ENCODE measurements at places on chromosomes 2 and 18. TPM values are rescaled to one million over a fixed set of nuclear protein-coding genes. Genes with fewer than 3 reads are reported as not detected.

DNA sequence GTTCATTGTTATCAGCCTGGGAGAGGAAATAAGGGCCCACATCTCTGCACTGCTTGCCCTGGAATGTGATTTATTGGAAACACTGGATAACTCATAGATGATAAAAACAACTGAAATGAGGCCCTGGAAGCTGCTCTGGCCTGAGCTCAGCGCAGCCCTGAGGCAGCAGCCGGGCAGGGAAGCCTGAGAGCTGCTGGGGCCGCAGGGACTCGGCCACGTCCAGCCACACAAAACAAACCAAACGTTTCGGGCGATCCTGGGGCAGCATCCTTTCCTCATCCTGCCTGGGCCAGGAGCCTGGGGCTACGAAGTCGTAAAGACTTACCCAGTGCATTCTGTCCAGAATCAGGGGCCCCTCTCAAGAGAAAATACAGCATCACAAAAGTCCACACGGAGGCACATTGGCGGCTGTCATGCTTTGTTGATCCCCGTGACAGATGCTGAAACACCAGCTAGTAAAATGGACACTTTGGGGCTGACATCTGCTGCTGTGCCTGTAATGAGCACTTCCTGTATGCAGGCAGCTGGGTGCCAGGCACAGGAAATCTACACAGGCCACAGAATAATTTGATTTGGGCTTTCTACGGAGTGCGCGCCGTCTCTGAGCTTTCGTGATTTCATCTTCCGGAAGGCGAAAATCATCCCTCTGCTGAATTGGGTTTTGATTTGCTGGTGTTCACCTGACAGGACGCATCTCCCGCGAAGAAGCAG, 250.6 kb downstream of the EIPR1 start:
- H3K4me1 ChIP-seq, result peaks cover 34% of the 10 kb centered on the region
- no peak overlapping the region for H3K4me3 ChIP-seq
- H3K36me3 ChIP-seq, result no peaks in the 10 kb centered on the region
- no peak overlapping the region for H3K27ac ChIP-seq

DNA sequence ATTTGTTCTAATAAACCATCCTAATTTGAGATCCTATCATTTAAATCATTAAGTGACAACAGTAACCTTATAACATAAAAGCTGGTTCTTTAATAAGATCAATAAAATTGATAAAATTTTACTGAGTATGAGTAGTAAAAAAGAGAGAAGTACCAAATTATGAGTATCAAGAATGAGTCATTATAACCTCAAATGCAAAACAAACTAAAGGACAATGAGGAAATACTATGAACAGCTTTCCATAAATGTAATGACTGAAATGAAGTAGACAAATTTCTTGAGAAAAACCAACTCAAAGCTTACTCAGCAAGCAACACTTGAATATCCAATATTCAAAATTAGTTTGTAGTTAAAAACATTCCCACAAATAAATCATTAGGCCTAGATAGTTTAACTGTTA, 433.0 kb downstream of the ZEB2 start:
- DNase-seq, result no peak
- H3K27me3 ChIP-seq, result no peaks in the 10 kb centered on the region
- no peaks in the 10 kb centered on the region for H3K36me3 ChIP-seq
- H3K4me3 ChIP-seq, result no peak overlapping the region
- H3K4me1 ChIP-seq, result no peaks in the 10 kb centered on the region

GAREM1 gene
- total RNA-seq, result 0.57 TPM

LAMA3 gene
- total RNA-seq, result 8.9 TPM
